ENCODE measurements at places on chromosomes 12 and 14.

- DNase-seq = no peak
Observed at GRCh38 chr12:42660117-42660516, 70.6 kb upstream of the PRICKLE1 start.

- DNase-seq = no peak
Observed at GRCh38 chr14:62956413-62956812, 88.8 kb downstream of the KCNH5 start.

GRCh38 chr12:1915082-1915968, 3.1 kb downstream of the CACNA2D4 start:
- peak; percentile 95 for DNase-seq

GRCh38 chr12:90274407-90274806, 565.8 kb upstream of the ATP2B1 start:
- no peak for DNase-seq

DNA sequence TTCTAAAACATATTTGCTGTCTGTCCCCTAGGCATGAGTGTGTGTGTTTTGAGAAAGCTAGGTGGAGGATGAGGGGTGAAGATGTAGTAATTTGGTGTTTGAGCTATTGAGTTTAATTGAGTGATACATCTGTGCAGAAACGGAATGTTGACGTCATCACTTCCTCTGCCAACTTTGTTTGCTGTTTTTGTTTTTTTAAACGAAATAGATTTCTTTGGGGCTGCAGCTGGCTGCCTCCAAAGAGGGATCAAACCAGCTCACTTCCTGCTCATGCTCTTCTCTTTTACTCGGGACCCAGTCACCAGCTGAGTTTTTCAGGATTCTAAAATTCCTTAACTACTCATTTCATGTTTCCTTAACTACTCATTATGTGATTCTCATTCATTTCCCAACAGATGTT, 19.5 kb upstream of the CRACR2A start:
- DNase-seq = no peak

GRCh38 chr14:43360239-43360638, 1146.8 kb downstream of the FSCB start:
- no peak for DNase-seq

DNA sequence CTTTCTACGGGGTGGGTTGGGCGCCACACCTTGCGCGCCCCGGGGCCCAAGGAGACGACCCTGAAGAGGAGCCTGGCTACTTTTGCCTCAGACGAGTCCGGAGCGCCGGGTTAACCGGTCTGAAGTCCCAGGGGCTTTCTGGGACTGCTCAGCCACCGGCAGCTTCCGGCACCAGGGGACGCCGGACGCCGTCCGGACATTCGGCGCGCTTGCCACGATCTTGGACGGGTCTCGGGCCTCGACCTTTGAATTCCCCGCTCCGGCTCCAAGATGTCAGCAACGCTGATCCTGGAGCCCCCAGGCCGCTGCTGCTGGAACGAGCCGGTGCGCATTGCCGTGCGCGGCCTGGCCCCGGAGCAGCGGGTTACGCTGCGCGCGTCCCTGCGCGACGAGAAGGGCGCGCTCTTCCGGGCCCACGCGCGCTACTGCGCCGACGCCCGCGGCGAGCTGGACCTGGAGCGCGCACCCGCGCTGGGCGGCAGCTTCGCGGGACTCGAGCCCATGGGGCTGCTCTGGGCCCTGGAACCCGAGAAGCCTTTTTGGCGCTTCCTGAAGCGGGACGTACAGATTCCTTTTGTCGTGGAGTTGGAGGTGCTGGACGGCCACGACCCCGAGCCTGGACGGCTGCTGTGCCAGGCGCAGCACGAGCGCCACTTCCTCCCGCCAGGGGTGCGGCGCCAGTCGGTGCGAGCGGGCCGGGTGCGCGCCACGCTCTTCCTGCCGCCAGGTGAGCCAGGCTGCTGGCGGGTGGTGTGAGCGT, at the start of gene ACOT4:
ACOT4 (plus strand) TSS at position 184 of the 760 bp plus-strand sequence; CDS start at position 271, 87 bp downstream.
- peak; percentile 71 for DNase-seq

DNA sequence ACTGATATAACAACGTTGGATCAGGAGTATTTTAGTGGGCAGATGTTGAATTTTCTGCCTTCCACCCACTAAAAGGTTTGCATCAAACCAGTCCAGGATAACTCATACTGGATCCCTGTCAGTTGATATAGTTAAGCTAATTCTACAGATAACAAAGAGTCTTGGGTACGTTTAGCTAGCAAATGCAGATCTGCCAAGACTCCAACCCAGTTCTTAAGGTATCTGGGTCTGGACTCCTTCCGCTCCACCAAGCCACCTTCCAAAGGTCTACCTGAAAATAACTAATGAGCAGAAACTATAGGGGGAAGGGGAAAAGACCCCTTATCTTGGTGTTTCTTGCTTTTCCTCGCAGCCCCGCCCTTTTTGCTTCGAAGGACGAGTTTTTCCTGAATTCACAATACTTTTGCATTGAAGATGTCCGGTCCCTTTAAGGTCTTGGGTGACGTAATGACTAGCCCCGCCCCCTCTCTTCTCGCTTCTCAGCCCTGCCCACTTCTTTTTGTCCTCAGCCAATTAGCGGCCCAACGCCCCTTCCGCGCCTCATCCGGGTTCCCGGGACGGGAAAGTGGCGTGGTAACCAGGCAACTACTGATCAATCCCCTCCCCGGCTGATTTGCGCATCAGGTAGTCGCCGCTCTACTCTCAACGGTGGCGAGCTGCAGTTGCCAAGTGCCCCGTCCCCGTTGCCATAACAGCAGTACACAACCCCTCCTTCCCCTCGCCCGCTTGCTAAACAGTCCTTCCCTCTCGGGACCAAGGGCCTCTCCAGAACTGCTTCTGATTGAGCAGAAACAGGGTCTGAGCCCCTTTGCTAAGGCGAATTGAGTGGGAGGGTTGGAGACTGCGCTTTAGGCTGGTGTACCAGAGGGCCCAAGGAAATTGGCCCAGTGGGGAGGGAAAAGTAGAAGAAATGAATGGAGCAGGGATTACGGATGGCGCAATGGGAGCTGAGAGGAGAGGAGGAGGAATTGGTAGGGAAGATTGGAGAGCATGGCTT, at the start of gene LRRC23:
LRRC23 (plus strand) TSS at position 543 of the 997 bp plus-strand sequence. CDS start 812 bp downstream, outside the sequence.
- peak; percentile 99 for DNase-seq

GRCh38 chr12:107196681-107197080, 103.3 kb upstream of the CRY1 start:
- no peak for DNase-seq

DNA sequence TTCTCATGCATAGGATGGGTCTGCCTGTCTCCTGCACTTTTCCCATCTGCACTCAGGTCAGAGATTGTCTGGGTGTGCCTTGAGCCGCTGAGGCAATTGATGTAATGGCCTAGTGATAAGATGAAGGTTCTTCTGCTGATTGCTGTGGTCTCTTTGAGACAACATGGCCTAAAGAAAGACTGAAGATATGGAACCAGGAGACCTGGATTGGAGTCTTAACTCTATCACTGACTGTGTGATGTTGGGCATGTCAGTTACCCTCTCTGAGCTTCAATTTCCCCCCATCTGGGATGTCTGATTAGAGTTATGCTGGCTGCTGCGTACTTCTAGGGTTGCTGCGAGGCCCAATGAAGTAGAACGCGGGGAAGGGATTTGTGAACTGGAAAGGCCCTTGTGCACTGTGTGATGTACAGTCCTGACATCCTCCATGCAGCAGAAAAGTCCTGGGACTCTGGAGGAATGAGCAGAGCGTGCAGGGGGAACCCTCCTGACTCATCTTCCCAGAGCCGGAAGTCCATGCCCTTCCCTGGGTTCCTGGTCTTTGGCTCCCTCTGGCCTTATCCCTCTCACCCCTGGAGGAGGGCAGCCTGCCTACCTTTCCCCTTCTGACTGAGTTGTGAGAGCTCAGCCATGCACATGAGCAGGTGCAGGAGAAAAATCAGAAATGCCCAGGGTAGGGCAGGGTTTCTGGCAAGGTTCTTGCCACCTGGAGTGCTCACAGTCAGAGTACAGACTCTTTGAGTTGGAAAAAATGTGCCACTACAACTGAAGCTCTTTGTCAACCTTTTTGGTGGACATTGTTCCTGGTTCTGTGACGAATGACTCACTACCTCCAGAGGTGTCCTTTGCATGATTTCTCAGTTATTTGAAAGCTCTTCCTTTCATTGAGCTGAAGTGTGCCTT, 21.1 kb downstream of the PLEKHD1 start:
- no peak for DNase-seq

DNA sequence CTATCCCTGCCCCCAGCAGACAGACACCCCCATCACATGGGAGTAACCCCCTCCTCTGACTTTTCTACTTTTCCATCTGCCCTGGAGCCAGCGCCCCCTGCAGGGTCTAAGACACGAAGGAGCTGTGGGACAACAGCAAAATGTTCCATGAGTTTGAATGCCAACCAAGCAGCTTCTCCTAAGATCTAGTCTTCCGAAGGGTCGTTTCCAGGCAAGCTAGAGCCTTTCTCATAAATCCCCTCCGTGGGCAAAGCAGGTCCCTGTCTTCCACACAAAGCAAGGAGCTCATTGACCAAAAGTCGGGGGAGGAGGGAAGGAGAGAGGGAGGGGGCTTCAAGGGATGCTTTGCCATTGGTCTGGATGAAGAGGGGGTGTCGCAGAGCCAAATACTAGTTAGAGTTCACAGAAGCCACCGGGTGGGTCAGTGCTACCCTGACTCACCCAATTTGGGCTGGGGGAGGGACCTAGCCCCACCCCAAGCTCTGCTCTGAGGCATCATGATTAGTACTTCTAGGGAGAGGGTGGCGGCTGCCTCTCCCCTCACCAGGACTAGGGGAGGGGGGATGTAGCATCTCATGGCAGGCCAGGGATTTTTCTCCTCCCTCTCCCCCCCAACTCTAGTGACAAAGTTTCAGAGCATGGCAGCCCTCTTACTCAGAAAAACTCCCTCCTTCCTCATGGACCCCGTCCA, 1.6 kb downstream of the MSI1 start:
- peak; percentile 39 for DNase-seq

DNA sequence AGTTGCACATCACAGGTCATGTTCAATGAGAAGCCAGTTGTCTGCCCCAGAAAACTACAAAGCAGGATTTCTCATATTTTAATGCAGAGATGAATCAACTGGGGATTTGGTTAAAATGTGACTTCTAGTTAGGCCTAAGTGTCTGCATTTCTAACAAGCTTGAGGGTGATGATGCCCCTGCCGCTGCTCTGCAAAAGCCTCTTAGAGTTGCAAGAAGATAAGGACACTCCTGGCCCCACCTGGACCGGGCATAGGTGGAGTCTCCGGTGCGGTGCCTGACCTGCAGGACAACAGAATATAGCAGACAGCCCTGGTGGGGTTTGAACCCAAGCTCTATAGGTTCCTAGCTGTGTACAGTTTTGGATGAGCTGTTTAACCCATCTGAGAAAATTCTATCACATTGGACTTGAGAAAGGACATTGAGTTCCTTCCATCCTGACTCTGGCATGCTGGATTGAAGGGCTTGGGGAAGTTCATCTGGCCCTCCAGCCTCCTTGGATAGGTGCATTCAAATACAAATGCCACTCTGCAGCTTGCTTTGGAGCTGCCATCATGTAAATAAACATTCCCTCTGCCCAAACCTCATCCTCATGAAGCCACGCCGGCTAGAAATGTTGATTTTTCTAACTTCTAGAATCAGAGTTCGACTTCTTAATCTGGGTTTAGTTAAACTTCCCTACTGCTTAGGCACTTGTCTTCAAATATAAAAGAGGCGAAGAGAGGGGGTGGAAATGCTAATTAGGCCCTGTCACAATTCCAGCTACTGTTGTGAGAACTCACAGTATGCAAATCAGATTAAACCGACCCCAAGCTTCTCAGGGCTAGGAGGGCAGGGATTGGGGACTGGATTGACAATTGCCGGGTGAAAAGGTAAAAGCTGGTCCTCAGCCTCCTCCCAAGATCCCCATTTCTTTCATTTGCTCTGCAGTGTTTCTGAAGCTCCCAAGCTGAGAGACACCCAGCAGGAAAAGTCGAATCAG, 1225.6 kb downstream of the VRK1 start:
- DNase-seq = no peak

DNA sequence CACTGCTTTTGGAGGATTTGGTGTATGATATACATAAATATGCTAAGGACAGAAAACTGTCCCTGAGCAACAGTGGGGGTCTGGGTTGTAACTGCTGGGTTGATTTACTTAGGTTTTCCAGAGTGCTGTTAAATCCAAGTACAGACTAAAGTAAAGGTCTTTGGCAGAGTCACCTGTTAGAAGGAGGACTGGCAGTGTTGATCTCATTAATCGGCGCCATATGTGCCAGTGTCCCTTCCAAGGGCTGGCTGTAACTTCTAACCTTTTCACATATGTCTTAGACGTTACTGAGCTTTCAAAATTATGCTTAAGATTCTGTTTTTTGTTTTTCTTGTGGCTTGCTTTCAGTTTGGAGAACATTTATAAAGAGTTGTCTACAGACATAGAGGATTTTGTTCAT, 5.1 kb downstream of the UNG start:
- no peak for DNase-seq

- no peak for DNase-seq
Observed at GRCh38 chr14:68649476-68650189, 143.2 kb downstream of the ZFP36L1 start.

DNA sequence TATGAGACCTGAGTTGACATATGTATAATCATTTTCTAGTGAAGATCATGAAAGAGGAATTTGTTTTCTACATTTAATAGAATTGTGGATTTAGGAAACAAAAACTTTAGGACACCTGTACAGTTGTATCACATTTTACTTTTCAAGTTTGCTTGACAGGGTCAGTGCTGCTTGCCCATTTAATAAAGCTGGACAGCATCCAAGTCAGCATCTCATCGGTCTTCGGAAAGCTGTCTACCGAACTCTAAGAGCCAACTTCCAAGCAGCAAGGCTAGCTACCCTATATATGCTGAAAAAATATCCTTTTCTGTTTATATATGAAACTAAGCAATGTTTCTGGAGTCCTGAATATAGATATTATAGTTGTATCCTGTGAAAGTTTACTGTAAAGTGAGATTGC, 52.3 kb downstream of the VEZT start:
- DNase-seq = no peak

DNA sequence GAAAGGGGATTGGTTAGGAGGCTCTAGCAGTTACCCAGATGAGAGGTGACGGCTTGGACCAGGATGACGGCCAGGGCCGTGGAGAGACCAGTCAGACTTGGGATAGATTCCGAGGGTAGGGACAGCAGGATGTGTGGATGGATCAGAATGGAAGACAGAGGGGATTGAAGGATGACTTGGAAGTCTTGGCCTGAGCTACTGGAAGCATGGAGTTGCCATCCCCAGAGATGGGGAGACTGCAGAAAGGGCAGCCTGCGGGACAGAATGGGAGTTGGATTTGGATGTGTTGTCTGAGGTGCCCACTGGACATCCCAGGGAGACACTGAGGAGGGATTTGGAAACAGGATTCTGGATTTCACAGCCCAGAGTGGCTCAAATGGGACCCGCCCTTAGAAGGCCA, 102.3 kb downstream of the CALM1 start:
- DNase-seq = no peak
